ENCODE measurements at places on chromosomes 7 and 10.

DNA sequence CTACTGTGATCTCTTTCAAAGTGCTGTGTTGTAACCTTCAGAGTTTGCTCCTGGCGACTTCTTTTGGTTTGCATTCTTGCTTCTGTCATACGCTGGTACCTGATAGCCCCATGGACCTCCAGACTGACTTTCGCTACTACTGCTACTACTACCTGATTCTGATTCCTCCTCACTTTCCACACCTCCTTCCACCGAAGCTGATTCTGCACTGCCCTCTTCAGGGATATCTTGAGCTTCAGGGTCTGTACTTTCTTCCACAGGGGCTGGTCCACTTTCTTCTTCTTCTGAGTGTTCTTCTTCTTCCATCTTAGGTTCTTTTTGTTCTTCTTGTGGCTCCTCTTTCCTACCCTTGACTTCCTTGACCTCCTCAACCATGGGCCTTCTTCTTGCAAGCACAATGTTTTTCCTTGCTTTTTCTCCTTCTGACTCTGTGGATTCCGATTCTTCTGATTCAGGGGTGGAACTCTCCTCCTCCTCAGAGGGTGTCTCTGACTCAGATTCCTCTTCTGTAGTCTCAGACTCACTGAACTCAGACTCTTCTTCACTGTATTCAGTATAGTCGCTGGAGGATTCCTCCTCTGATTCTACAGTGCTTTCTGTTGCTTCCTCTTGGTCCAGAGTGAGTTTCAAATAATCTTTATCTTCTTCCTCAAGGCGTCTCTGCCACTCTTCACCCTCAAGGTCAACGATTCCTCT lies 992.2 kb downstream of the PCDH15 start:
- no peak for DNase-seq

DNA sequence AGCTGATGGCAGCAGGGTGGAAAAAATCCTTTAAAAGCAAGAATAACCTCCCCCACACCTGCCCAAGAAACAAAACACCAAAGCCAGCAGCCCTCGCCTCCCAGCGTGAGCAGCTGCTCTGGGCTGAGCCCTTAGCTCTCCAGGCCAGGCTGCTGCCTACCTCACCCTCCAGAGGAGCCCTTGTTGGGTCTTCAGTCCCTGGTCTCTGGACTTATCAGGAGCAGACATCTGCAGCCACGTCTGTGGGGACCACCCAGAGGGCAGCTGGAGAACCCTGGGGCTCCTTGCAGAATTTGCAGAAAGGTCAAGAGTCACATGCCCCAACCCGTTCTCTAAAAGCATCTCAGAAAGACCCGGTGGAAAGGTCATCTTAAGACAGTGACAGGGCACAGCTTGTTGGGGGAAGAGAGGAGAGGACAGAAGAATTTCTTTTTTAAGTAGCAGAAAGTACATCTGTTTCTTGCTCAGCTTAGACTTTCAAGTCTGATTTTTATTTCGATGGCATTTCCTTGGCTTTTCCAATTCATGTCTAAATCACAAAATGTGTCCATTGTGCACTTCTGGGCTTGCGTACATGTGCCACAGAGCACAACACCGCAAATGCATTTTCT lies 425.7 kb upstream of the NFE2L3 start:
- DNase-seq = no peak

DNA sequence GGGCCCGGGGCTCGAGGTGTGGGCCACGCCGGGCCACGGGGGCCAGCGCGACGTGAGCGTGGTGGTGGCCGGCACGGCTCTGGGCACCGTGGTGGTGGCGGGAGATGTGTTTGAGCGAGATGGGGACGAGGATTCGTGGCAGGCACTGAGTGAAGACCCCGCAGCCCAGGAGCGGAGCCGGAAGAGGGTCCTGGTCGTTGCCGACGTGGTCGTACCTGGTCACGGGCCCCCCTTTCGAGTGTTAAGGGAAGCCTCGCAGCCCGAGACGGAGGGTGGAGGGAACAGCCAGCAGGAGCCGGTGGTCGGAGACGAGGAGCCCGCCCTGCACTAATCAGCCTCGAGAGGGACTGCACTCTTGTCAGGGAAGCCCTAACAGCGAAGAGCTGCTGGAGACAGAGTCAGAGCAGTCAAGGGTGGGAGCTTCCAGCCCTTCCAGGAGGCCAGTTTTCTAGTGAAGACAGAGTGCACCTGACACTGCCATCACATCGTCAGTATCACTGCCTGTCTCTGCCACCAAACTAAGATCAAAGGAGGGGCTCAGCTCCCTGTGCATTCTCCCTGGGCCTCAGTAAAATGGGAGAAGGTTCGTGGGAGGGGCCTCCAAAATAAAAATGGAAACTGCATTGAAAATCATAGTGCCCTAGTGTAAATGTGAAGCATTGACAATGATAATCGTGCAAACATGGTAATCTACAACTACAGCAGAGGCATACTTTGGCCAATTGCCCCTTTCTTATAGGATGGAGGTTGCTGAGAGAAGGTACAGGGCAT lies 1.3 kb downstream of the MBLAC1 start:
- DNase-seq = no peak

DNA sequence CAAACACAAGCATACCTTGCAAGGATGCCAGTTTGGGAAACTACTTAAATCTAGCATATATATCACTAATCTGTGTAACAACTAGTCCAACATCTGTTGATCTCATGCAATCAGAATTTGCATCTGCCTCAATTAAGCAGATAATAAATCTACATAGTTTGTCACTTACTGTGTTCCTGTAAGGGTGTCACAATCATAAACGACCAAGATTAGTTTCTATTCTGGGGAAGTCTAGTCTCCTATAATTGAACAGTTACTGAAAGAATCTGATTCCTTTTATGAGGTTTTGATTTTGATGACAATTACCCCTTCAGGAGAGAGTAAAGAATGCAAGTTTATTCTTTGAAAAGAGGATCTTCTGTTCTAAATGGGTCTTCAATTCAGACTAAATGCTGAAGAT lies 85.5 kb upstream of the LRRN3 start:
- DNase-seq = no peak

- DNase-seq = no peak
Observed at GRCh38 chr10:69960988-69961880, 91.4 kb upstream of the MACROH2A2 start.

- DNase-seq = no peak
Observed at GRCh38 chr7:18597754-18598153, 102.2 kb downstream of the HDAC9 start.

DNA sequence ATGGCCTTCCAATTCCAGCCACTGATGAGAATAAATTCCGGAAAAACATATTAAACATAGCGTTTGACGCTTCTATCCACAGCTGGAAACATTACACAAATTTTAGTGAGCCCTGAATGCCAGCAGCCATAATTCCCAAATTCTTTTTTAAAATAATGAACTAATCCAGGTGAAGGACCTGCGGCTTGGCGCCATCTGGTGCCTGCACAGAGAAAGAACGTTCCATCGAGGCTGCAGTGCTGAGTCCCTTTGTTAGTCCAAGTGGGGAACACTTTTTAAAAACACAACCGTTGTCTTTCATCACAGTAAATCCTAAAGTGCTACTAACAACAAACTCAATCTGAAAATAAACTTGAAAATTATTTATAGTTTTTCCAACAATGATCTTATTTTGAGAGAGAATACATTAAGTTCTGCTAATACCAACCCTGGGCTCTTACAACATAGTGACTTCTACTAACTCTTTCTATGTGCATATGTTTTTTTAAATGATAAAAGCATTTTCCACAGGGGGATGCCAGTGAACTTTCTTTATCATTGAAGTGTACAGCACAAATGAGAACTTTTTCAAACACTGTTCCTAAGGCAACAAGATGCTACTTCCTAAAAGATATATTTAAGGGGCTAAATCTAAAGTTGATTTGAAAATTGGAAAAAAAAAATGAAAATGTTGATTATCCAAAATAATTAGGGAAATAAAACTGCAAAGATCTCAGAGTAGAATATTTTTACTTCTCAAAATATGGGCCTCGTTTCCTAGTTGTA lies 166.9 kb upstream of the RNF32 start:
- DNase-seq = peak; percentile 43

GRCh38 chr10:62264702-62265436 lies 3.8 kb downstream of the RTKN2 start:
- no peak for DNase-seq

- DNase-seq = no peak
Observed at GRCh38 chr7:36512616-36513015, 123.0 kb downstream of the ANLN start.

- DNase-seq = no peak
Observed at GRCh38 chr10:69018613-69019012, 30.0 kb downstream of the KIFBP start.

DNA sequence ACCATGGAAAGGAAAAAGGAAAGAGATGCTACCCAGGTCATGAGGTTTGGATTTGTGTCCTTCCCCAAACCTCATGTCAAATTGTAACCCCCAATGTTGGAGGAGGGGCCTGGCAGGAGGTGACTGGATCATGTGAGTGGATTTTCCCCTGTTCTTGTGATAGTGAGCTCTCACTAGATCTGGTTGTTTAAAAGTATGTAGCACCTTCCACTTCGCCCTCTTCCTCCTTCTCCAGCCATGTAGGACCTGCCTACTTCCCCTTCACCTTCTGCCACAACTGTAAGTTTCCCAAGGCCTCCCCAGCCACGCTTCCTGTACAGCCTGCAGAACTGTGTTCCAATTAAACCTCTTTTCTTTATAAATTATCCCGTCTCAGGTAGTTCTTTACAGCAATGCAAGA lies 113.9 kb downstream of the FAM107B start:
- no peak for DNase-seq

- no peak for DNase-seq
Observed at GRCh38 chr10:130174328-130174727, 38.1 kb downstream of the GLRX3 start.

DNA sequence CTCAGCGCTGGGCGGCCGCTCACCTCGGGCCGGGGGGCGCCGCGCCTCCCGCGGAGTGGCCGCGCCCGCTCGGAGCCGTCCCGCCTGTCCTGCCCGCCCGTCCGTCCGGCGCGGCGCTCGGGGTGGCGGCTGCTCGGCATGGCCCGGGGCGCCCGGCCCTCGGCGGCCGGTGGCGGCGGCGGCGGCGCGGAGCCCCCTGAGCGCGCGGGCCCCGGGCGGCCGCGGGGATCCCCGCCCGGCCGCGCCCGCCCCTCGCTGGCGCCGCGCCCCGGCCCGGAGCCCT lies 338 bp downstream of the SDK1 start:
- DNase-seq = no peak

DNA sequence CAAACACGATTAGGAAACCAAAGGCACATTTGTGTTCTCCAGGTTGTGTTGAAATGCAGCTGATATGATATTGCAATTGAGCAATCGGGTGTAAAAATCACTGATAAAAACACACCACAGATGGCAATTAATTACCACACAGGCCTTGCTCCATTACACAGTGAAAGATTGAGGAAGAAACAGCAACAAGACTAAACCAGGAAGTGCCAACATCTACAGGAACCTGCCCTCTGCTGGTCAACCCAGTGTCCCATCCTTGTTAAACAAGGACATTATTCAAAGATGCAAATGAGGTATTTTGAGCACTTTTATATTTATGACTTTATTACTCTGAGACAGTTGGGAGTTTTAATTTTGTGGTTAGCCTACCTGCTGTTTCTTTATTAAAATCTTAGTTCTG lies 765.6 kb upstream of the GHITM start:
- peak; percentile 21 for DNase-seq

- no peak for DNase-seq
Observed at GRCh38 chr7:51224811-51225595, 91.6 kb downstream of the COBL start.

- peak; percentile 77 for DNase-seq
Observed at GRCh38 chr10:63699785-63700613, 178.8 kb downstream of the REEP3 start.

GRCh38 chr7:35019179-35019729 lies 18.0 kb downstream of the DPY19L1 start:
- DNase-seq = no peak

DNA sequence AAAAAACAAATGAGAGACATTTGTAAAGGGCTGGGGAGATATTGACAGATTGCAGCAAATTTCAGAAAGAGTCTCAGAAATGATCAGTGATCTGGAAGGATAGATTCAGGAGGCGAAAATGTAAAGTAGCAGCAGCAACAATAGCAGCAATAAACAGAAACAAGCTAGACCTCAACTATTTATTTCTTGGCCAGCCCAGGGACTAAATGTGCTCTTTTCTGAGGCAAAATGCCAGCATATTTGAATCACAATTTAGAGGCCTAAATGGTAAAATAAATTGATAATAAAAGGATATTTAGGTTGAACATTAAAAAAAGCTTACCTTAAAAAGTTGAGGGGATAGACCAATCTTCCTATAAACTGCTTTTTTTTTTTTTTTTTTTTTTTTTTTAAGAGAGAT lies 134.6 kb upstream of the ITGB1 start:
- DNase-seq = no peak

DNA sequence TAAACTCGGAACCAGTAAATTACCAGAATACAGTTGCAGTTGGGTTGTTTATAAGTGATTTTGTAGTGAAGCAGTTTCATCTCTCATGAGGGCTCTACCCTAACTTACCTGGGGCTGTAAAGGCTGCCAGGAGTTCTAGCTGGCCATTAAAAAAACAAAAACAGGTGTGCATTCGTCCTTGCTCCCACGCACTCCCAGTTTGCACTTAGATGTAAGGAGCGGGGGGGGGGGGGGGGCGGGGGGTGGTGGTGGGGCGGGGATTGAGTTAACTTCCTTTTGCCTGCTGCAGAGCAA lies 2.3 kb upstream of the PFKFB3 start:
- no peak for DNase-seq

GRCh38 chr10:123573236-123574108 lies 92.7 kb upstream of the GPR26 start:
- no peak for DNase-seq

- DNase-seq = no peak
Observed at GRCh38 chr10:27688276-27688675, 57.3 kb downstream of the MKX start.

- no peak for DNase-seq
Observed at GRCh38 chr7:132433301-132433700, 143.0 kb downstream of the PLXNA4 start.

GRCh38 chr7:128189231-128189930 lies 51.7 kb upstream of the LEP start:
- no peak for DNase-seq

DNA sequence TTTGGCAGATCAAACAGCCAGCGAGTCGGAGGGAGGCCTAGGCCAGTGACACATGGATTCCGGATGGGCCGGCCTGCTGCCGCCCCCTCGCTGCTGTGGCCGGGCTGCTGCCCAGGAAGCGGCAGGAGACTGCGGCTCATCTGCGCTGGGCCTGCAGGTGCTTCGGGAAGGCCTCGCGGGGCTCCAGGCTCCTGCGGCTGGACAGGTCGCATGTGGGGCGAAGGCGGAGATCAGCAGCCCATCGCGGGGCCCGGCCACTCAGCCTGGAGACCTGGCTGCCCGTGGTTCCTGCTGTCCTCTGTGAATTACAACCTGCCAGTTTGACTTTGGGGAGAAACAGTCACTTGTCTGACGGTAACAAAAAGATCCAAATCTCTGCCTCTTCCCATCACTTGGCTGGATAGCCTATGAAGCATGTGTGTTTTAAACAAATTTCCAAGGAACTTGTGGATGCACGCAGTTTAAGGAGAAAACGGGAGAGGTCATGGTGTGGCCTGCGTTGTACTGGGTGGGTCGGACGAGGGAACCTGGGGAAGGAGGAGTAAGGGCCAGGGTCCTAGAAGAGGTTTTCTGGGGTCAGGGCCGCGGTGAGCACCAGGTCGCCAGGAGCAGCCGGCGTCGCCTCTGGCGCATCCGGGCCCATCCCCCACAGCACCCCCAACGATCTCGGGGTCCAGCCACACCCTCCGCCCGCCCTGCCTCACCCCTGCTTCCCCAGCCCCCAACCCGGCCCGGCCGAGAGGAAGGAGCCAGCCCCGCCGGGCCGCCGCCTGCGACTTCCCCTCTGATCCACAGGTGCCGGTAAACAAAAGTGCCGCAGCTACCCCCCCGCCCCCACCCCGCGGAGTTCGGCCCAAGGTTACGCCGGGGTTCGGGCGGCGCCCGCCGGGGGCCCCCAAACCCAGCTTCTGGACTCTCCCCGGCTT lies 1.6 kb downstream of the SPOCK2 start:
- peak; percentile 64 for DNase-seq

Measured in left cardiac atrium (tissue), 4 donors.